Type B pancreatic cell (in vitro differentiated cells): ENCODE measurements at places on chromosomes 7 and 10. TPM values are rescaled to one million over a fixed set of nuclear protein-coding genes. Genes with fewer than 3 reads are reported as not detected.

DNA sequence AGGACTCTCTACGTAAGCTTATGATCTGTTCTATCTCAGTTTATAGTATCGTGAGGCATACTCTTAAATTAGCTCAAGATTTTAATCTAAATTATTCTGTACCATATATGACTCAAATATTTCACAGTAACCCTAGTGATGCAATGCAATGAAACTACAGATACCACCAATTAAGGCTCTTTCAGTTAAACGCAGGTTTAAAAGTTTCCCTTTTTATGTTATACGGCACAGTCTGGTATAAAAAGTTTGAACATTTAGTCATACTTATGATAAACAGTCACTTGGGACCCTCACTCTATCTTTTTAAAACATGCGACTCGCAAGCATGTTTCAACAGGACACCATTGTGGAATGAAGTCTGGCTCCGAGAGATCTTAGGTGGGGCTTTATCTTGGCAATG is 107.2 kb downstream of the CDK6 start:
- DNase-seq, result no peak

ATRNL1 gene
- total RNA-seq, result 9.5 and 38.4 TPM in 2 replicates

MRC1 gene
- 0.74 and 0.80 TPM in 2 replicates for total RNA-seq

TEX47 gene
- total RNA-seq, result not detected in 2 replicates

ZCCHC24 gene
- total RNA-seq, result 2.7 and 29.1 TPM in 2 replicates
